ENCODE measurements at places on chromosomes 5 and 9. TPM values are rescaled to one million over a fixed set of nuclear protein-coding genes. Genes with fewer than 3 reads are reported as not detected.

- no peak for DNase-seq
These were observed 214.9 kb upstream of the IL12B start for GRCh38 chr5:159545156-159545555.

CPLANE1 gene
- total RNA-seq: 65.4 TPM

DNA sequence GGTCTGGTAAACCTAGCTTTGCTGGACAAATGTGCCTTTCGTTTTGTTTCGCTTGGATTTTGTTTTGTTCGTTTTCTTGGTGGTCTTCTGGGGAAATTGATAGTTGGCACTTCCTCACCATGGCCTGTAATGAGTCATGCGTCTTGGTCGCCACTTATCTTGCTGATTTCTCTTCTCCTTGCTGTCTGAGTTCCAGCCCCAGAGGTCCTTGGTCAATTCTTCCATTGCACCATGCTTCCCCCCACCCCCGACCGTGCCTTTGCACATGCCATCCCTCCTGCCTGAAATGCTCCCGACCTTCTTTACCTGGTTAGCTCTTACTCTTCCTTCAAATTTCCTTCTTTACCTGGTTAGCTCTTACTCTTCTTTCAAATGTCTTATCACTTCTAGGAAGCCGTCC is 168.7 kb upstream of the MSX2 start:
- no peak for DNase-seq

DNA sequence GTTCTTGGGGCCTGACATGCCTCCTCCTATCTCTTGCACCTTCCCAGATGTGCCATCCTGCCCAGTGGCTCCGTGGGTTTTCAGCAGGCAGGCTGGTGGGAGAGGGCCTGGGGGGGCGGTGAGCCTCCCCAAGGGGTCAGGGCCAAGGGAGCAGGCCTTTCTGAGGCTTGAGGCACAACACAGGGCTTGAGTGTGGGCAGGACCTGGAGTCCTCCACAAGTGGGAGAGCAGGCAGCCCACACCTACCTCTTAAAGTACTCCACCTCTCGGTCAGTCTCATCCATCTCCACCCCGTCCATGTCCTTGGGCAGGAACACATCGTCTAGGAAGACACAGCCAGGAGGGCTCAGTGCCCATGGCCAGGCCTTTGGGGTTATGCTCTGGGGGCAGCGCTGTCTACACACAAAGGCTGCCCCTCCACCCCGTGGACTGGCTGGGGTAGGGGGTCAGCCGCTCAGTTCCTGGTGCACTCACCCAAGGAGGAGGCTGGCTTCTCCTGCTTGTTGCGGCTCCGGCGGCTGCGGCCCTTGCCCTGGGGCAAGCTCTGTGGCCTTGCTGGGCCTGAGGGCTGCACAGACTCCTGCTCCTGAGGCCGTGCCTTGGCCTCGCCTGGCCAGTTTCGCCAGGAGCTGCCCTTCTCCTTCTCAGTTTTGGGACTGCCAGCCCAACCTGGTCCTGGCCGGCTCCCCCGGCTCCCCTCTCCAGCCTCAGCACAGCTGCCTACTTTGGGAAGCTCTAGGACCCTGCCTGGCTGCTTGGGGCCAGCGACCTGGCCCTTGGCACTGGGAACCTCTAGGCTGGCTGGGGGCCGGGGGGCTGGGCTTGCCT is 7.2 kb upstream of the DDX41 start:
- DNase-seq: no peak

GRCh38 chr9:131954299-131954698 is 125.4 kb downstream of the MED27 start:
- no peak for DNase-seq

FAT2 gene
- total RNA-seq: 0.31 TPM

CYFIP2 gene
- 84.7 TPM for total RNA-seq

PCDHB10 gene
- 13.1 TPM for total RNA-seq

- DNase-seq: no peak
These were observed 26.6 kb upstream of the TLR4 start for GRCh38 chr9:117677572-117677971.

TPM2 gene
- total RNA-seq: 18.1 TPM

DMGDH gene
- total RNA-seq: 1.2 TPM

MPDZ gene
- total RNA-seq: 40.4 TPM

ZNF366 gene
- total RNA-seq: 0.94 TPM
